Cardiac ventricle fibroblast (primary cell): ENCODE measurements at places on chromosomes 16 and 17. TPM values are rescaled to one million over a fixed set of nuclear protein-coding genes. Genes with fewer than 3 reads are reported as not detected.

The PRSS27 gene
- total RNA-seq = 0.05 and 0.12 TPM in 2 replicates

The GGT6 gene
- not detected in 2 replicates for total RNA-seq

The KRT24 gene
- not detected in 2 replicates for total RNA-seq

The CSH2 gene
- not detected in 2 replicates for total RNA-seq

The CETP gene
- 0.25 and 0.59 TPM in 2 replicates for total RNA-seq

The LITAFD gene
- total RNA-seq = not detected in 2 replicates

The EPN3 gene
- total RNA-seq = not detected in 2 replicates
